ENCODE measurements at places on chromosomes 7 and 10. TPM values are rescaled to one million over a fixed set of nuclear protein-coding genes. Genes with fewer than 3 reads are reported as not detected.
A peak's percentile ranks its signal among the peaks of the same experiment; 100 is the strongest.

GRCh38 chr10:33133557-33133956, 175.5 kb upstream of the ITGB1 start:
- no peak for DNase-seq
- no peaks in the 10 kb centered on the region for H3K27me3 ChIP-seq
- no peak overlapping the region for H3K4me3 ChIP-seq
- H3K27ac ChIP-seq: no peak overlapping the region
- H3K36me3 ChIP-seq: no peaks in the 10 kb centered on the region

DNA sequence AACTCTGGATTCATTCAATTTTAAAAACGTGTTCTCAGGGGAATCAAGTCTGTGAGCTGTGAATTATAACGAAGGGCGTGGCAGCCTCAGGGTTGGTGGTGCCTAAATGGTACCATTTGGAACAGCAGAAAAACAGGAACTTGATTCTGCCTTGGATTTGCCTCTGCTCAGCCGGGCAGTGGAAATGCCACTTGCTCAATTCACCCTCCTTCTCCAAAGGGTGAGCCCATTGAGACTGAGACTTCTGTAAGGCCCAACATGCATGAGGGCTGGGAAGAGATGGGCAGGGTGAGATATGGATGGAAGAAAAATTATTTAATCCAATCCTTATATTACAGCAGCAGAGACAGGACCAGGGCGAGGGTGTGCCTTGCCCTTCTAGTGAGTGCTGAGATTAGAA, 107.1 kb upstream of the HABP2 start:
- DNase-seq: no peak
- no peaks in the 10 kb centered on the region for H3K36me3 ChIP-seq
- no peaks in the 10 kb centered on the region for H3K27me3 ChIP-seq

DNA sequence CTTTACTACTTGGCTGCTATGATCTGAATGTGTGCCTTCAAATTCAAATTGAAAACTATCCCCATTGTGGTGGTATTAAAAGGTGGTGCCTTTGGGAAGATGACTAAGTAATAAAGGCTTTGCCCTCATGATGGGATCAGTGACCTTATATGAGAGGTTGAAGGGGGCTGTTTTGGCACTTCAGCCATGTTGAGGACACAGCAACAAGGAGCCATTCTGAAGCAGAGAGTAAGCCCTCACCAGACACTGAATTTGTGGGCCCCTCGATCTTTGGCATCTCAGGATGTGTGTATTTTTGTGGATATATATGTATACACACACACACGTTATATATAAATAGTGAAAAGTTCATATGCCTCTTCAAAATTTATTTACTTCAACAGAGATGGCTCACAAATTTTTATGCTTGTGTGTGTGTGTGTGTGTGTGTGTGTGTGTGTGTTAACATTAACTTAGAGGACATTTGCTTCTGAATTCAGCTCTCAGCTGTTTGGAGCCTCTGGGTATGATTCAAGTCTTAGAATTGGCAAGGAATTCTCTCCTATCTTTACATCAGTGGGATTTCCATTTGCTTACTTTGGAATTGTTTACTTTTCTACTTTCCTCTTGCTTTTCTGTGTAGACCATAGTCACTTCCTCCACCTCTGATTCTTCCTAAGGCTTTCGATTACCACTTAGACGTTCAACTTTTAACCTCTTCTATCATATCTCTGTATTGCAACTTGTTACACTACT, 66.6 kb downstream of the MAGI2 start:
- no peaks in the 10 kb centered on the region for H3K4me1 ChIP-seq
- DNase-seq: no peak
- H3K27me3 ChIP-seq: peaks cover 1% of the 10 kb centered on the region
- H3K36me3 ChIP-seq: no peaks in the 10 kb centered on the region
- H3K4me3 ChIP-seq: no peak overlapping the region

GRCh38 chr10:50544857-50545429, 78.8 kb downstream of the SGMS1 start:
- no peak overlapping the region for H3K4me3 ChIP-seq
- no peaks in the 10 kb centered on the region for H3K36me3 ChIP-seq
- peaks cover 2% of the 10 kb centered on the region for H3K4me1 ChIP-seq
- no peaks in the 10 kb centered on the region for H3K27me3 ChIP-seq
- DNase-seq: no peak

DNA sequence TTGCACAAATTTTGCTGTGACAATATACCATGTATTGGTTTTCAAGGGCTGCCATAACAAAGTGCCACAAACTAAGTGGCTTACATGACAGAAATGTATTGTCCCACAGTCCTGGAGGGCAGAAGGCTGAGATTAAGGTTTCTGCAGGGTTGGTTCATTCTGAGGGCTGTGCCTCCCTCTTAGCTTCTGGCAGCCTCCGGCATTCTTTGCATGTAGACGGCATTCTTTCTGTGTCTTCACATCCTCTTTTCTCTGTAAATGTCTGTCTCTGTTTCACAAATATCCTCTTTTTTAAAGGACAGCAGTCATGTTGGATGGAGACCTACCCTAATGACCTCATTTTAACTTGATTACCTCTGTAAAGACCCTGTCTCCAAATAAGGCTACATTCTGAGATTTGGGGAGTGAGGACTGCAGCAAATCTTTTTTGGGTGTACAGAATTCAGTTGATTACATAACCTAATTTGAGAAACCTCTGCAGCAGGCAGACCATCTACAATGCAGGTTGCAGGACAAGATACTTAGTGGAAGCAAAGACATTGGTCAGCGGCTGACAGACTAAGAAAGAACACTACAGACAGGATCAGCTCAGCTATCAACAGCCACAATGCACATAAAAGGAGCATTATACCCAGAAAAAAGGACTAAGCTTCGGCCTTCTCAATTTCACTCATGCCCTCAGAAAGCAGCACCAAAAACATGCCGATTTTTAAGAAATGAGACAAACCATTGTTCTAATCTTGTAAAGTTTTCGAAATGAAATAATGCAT, 84.6 kb upstream of the FAM3C start:
- DNase-seq: no peak
- no peaks in the 10 kb centered on the region for H3K36me3 ChIP-seq
- no peak overlapping the region for H3K27ac ChIP-seq
- no peak overlapping the region for H3K4me3 ChIP-seq
- no peaks in the 10 kb centered on the region for H3K27me3 ChIP-seq
- H3K4me1 ChIP-seq: peaks cover 6% of the 10 kb centered on the region

GRCh38 chr7:73894733-73895551, 34.0 kb downstream of the TMEM270 start:
- no peak for DNase-seq
- no peaks in the 10 kb centered on the region for H3K36me3 ChIP-seq
- no peaks in the 10 kb centered on the region for H3K4me1 ChIP-seq
- H3K27me3 ChIP-seq: no peaks in the 10 kb centered on the region
- H3K27ac ChIP-seq: no peak overlapping the region

DNA sequence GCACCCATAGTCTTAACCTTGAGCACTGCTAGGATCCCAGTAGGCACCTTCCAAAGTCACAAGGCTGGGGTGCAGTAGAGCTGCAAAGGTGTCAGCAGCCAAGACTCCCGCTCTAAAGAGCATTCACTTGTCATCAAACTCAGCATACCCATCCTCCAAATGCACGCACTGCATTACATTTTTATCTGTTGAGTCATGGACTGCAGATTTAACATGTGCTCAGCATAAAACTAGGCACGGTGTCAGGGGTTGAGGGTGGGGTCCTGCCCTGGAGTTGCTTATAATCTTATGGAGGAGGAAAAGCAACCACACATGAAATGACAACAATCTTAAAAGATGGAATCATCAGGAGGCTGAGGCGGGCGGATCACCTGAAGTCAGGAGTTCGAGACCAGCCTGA, 102.6 kb downstream of the PARP12 start:
- no peaks in the 10 kb centered on the region for H3K36me3 ChIP-seq
- H3K27ac ChIP-seq: no peak overlapping the region
- H3K27me3 ChIP-seq: no peaks in the 10 kb centered on the region
- no peaks in the 10 kb centered on the region for H3K4me1 ChIP-seq
- H3K4me3 ChIP-seq: no peak overlapping the region

GRCh38 chr7:98659756-98660155, 42.7 kb downstream of the NPTX2 start:
- no peaks in the 10 kb centered on the region for H3K27me3 ChIP-seq
- no peaks in the 10 kb centered on the region for H3K36me3 ChIP-seq
- DNase-seq: no peak
- no peaks in the 10 kb centered on the region for H3K4me1 ChIP-seq
- H3K27ac ChIP-seq: no peak overlapping the region
- no peak overlapping the region for H3K4me3 ChIP-seq

- no peak overlapping the region for H3K4me3 ChIP-seq
- H3K27ac ChIP-seq: no peak overlapping the region
- DNase-seq: no peak
- no peaks in the 10 kb centered on the region for H3K4me1 ChIP-seq
Observed at GRCh38 chr7:124857672-124858235, 71.9 kb downstream of the POT1 start.

DNA sequence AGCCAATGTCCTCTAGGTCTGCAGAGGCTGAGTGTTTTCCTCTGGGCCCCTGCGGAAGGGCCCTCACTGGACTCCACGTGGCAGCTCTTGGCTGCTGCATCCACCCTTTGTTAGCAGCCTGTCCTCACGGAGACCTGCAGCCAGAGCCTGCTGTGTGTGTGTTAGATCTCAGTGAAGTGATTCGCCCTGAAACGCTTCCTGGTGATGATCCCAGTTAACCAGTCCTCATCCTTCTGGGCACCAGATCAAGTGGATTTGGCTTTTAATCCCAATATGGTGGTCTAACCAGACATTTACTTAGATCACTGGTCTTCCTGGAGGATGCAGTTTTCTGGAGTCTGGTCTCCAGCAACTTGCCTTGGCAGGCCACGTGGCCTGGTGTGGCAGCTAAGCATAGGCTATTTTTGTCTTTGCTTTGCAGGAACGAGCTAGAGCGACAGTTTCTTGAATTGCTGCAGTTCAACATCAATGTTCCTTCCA, 39.5 kb upstream of the GJD4 start:
- H3K4me3 ChIP-seq: no peak overlapping the region
- H3K4me1 ChIP-seq: no peaks in the 10 kb centered on the region
- no peak overlapping the region for H3K27ac ChIP-seq
- H3K36me3 ChIP-seq: no peaks in the 10 kb centered on the region

DNA sequence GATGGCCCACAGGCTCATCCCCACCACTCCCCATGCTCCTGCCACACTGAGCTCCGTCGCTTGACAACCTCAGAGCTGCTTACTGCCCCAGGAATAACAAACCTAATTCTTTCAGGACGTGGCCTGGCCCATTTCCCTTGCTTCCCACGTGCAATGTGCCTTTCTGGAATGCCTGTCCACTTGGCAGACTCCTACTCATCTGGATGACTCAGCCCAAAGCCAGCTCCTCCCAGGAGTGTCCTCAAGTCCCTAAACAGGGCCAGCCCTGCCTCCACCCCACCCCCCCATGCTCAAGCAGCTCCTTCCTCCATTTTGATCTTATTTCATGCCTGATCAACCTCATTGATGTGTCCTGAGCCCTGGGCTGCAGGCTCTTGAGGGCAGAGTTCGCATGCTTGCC, 164.9 kb upstream of the RNF32 start:
- H3K27ac ChIP-seq: no peak overlapping the region
- no peaks in the 10 kb centered on the region for H3K27me3 ChIP-seq
- H3K4me1 ChIP-seq: no peaks in the 10 kb centered on the region
- no peaks in the 10 kb centered on the region for H3K36me3 ChIP-seq

- H3K27me3 ChIP-seq: no peaks in the 10 kb centered on the region
- H3K36me3 ChIP-seq: no peaks in the 10 kb centered on the region
- no peak overlapping the region for H3K4me3 ChIP-seq
- no peaks in the 10 kb centered on the region for H3K4me1 ChIP-seq
- DNase-seq: no peak
Observed at GRCh38 chr7:133550811-133551210, 297.9 kb downstream of the EXOC4 start.

DNA sequence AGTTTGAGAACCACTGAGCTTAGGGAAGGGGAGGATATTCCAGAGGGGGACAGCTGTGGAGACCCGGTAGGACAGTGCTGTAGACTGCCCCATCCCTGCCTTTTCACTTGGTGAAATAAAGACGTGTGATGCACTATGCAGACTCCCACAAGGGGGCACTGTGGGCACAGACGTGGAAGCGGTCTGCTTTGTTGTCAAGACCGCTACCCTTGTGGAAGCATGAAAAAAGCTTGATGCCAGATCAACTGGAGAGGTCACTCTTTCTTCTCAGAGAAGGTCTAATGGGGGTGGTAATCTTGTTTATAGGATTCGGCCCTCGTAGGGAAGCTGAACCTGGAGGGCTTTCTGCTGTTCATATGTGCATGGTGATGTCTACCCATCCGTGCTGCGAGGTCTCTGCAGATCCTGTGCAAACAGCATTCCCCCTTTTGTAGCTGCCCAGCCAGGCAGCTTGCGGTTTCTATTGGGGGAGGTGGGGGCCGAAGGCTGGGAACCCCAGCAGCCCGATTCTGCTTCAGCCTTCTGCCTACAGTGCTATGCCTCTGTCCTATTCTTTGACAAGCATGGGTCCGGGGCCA, 13.7 kb downstream of the RPS24 start:
- DNase-seq: peak; percentile 86
- H3K4me1 ChIP-seq: peaks cover 5% of the 10 kb centered on the region
- H3K27ac ChIP-seq: no peak overlapping the region
- H3K27me3 ChIP-seq: no peaks in the 10 kb centered on the region

- H3K27ac ChIP-seq: no peak overlapping the region
- no peak for DNase-seq
- no peak overlapping the region for H3K4me3 ChIP-seq
- no peaks in the 10 kb centered on the region for H3K4me1 ChIP-seq
- H3K36me3 ChIP-seq: no peaks in the 10 kb centered on the region
Observed at GRCh38 chr10:103802081-103802480, 53.3 kb downstream of the SH3PXD2A start.

- no peak for DNase-seq
- H3K27me3 ChIP-seq: no peaks in the 10 kb centered on the region
- H3K36me3 ChIP-seq: no peaks in the 10 kb centered on the region
- H3K4me3 ChIP-seq: no peak overlapping the region
- H3K4me1 ChIP-seq: no peaks in the 10 kb centered on the region
- H3K27ac ChIP-seq: no peak overlapping the region
Observed at GRCh38 chr7:47888371-47889265, 59.6 kb downstream of the PKD1L1 start.

- DNase-seq: no peak
- H3K27ac ChIP-seq: no peak overlapping the region
- no peaks in the 10 kb centered on the region for H3K27me3 ChIP-seq
- peaks cover 2% of the 10 kb centered on the region for H3K4me1 ChIP-seq
- no peaks in the 10 kb centered on the region for H3K36me3 ChIP-seq
Observed at GRCh38 chr7:130152493-130153210, 52.6 kb downstream of the TMEM209 start.

Gene TMEM196
- total RNA-seq: 0.07 TPM

Gene PIK3CG
- not detected for total RNA-seq

Gene KEL
- 1.8 TPM for total RNA-seq

Gene C10orf105
- 0.48 TPM for total RNA-seq

Gene PRPS1L1
- not detected for total RNA-seq

Gene AMPH
- 12.1 TPM for total RNA-seq

Gene EVX1
- total RNA-seq: not detected

Gene SCART1
- 0.19 TPM for total RNA-seq

Gene SPDYE11
- total RNA-seq: not detected

Gene METTL27
- 6.2 TPM for total RNA-seq

Gene IRF5
- 0.28 TPM for total RNA-seq

Gene SPDYE2
- total RNA-seq: not detected

Gene COMMD3
- 2.7 TPM for total RNA-seq

Gene OR2A42
- total RNA-seq: not detected

Measured in H1 (cell line).